ENCODE measurements at places on chromosomes 1 and 21.

DNA sequence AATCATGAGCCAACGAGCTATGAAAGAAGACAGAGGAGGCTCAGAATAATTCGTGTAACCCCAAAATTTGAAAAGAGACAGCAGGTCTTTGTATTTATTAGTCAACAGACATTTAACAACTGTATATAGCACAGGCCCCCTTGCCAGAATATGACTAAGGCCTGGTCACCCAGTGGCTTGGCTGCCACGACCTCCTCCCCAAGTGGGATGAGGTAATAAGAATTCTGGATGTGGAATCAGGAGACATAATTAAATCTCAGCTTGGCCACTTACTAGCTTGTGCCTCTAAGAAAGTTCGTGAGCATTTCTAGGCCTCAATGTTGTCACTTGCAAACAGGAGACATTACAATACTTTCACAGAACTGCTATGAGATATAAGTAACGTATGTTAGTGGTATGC, 134.2 kb upstream of the TNFSF4 start:
- DNase-seq, result peak; percentile 8

DNA sequence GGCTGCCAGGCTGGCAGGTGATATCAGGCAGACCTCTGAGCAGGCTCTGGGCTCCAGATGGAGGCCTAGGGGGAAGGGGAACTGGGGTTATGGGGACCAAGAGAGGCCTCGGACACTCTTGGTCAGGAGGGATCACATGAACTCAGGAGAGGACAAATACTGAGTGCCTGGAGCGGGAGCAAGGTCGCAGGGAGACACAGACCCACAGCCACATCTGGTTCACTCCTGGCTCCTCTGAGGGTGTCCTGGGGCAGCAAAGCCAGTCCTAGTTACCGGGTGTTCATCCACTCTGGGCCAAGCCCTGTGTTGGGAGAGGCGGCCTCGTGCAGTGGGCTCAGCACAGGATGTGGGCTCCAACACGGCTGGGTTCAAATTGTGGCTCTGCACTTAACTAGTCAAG, 239.0 kb downstream of the PTPRU start:
- no peak for DNase-seq

DNA sequence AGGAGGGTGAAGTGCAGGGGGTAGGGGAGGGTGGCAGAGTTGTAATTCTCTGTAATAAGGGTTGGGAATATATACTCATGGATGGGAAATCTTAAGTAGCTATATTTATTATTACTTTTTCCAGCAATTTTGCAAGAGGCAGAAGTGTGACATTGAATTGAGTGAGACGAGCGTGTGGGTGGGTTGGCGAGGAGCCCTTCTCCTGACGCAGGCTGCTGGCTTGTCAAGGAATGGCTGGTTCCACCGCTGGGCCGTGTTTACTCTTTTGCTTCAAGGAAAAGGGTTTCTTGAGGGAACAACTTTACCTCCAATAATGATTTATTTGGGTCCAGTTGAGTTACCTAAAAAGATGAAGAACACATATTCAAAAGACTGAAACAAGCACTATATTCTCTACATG, 17.9 kb upstream of the DMRTA2 start:
- no peak for DNase-seq

DNA sequence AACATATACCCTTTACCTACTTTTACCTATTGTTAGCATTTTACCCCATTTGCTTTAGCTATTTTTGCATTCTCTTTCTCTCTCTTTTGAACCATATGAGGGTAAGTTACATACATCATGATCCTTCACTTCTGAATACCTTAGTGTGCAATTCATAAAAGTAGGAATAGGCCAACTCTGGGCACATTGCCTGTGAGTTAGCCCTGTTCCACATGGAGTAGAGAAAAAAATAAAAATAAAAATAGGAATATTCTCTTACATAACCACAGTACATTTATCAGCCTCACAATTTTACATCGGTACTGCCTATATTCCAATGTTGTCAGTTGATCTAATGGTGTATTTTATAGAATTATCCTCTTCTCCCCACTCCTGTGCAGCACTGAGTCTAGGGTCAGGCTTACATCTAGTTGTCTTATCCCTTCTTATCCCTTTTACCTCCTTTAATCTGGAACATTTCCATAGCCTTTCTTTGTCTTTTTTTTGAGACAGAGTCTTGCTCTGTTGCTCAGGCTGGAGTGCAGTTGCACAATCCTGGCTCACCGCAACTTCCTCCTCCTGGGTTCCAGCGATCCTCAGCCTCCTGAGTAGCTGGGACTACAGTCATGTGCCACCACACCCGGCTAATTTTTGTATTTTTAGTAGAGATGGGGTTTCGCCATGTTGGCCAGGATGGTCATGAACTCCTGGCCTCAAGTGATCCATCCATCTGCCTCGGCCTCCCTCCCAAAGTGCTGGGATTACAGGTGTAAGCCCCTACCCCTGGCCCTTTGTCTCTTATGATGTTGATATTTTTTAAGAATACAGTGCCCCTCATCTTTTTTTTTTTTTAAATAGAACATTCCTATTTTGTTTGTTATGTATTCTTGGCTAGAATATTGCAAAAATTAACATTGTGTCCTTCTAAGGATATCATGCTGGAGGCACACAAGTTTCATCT, 11.1 kb upstream of the SLC30A1 start:
- DNase-seq, result peak; percentile 81

DNA sequence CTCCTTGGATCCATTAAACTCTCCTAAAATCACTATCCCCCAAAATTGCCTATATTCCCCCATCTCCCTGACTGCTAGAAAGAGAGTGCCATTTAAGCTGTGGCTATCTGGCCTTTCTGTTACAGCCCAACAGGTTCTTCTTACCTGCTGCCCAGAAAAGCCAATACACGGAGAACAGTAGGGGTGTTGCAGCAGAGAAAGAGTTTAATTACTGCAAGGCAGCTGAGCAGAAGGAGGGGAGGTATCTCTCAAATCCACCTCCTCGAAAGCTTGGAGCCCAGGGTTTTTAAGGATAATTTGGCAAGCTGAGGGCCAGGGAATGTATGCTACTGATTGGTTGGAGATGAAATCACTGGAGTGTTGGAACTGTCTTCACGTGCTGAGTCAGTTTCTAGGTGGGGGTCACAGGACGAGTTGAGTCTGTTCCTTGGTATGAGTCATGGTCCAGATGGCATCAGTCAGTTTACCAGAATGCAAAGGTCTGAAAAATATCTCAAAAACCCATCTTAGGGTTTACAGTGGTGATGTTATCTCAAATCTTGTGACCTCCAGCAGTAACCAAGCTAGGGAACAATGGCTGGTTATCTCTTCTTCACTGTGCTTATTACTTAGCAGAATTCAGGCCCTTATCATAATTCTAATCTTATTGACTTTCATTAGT, 89.8 kb downstream of the SMYD3 start:
- DNase-seq, result peak; percentile 51

- DNase-seq, result peak; percentile 91
Measured at GRCh38 chr1:9289711-9290485, 2.8 kb upstream of the SPSB1 start.

GRCh38 chr21:17250778-17251241, 262.0 kb upstream of the CXADR start:
- DNase-seq, result peak; percentile 2

GRCh38 chr1:226121049-226121586, 58.6 kb downstream of the H3-3A start:
- DNase-seq, result no peak

GRCh38 chr1:31570906-31571305, 5.4 kb upstream of the TINAGL1 start:
- peak; percentile 60 for DNase-seq

- no peak for DNase-seq
Measured at GRCh38 chr1:242710847-242711246, 186.3 kb upstream of the PLD5 start.

GRCh38 chr1:35707601-35708440, 10.9 kb downstream of the C1orf216 start:
- no peak for DNase-seq

- no peak for DNase-seq
Measured at GRCh38 chr1:90486134-90486824, 230.8 kb downstream of the BARHL2 start.

GRCh38 chr1:70674941-70675685, 264.0 kb downstream of the CTH start:
- no peak for DNase-seq

All from epithelial cell of esophagus (primary cell).